ENCODE measurements at places on chromosomes 11 and 22.

- DNase-seq, result no peak
Observed at GRCh38 chr22:38760477-38761201, 4.8 kb upstream of the SUN2 start.

- no peak for DNase-seq
Observed at GRCh38 chr11:27459191-27459590, 13.4 kb downstream of the LGR4 start.

DNA sequence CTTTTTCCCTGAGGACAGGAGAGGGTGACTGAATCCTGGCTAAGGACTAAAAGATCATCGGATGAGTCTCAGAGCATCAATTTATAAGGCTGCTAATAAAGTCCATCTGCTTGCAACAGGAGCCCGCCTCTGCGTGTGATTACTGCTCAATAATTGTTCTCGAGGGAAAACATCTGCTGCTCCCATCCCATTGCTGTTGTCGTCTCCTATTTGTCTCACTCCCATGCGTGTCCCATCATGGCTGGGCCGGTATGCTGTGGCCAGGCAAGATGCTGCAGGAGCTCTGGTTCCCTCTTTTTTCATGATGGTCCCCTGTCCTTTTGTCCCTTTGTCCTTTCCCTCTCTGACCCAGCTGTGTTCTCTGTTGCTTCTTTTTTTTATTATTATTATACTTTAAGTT lies 121.2 kb downstream of the SPATA19 start:
- no peak for DNase-seq

- DNase-seq, result no peak
Observed at GRCh38 chr22:19630614-19631013, 83.7 kb upstream of the SEPTIN5 start.

DNA sequence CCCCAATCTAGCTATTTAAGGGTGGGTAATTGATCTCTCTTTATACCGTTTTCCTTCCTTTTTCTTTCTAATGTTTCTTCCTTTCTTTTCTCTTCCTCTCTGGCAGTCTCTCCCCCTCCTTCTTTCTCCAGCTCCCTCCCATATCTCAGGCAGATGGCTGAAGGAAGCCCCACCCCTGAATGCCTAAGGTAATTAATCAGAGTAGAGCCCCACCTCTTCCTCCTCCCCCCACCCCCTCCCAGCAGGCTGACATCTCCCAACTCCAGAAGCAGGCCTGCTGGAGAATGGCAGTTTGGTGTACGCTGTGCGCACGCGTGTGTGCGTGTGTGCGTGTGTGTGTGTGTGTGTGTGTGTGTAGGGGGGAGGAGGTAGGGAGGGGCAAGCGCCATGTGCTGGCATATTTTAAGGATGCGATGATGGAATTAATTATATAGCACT lies 122.6 kb downstream of the APOL5 start:
- DNase-seq, result peak; percentile 97

- no peak for DNase-seq
Observed at GRCh38 chr11:36803084-36803483, 205.0 kb upstream of the RAG2 start.

GRCh38 chr22:46150655-46151477 lies 540 bp downstream of the PPARA start:
- DNase-seq, result no peak

GRCh38 chr11:100680070-100680469 lies 7.0 kb upstream of the ARHGAP42 start:
- no peak for DNase-seq

Measured in skeletal muscle cell (primary cell).